Stimulated activated CD4-positive, alpha-beta T cell treated with anti-CD3 and anti-CD28 coated beads, Interleukin-4, amount 100 ng/mL, for 1 hour (primary cell): ENCODE measurements at places on chromosomes 5 and 9.

- DNase-seq = no peak
Observed at GRCh38 chr5:149325166-149325735, 20.0 kb upstream of the GRPEL2 start.

- no peak for DNase-seq
Observed at GRCh38 chr9:87803166-87803565, 77.2 kb downstream of the CTSL start.

DNA sequence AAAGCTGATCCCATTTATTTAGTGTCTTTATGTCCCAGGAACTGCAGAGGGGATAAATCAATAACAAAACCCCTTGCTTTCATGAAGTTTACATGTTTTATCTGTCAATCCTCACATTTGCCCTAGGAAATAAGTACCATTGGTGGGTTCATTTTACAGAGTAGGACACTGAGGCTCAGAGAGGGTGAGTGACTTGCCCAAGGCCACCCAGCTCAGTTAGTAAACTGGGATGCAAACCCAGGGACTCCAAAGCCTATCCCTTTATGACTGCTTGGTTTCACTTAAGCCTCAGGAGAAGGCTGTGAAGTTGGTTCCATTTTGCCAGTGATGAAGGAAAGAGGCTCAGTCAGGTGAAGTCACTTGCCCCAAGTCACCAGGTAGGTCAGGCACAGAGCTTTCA lies 51.9 kb downstream of the SMIM23 start:
- DNase-seq = no peak

DNA sequence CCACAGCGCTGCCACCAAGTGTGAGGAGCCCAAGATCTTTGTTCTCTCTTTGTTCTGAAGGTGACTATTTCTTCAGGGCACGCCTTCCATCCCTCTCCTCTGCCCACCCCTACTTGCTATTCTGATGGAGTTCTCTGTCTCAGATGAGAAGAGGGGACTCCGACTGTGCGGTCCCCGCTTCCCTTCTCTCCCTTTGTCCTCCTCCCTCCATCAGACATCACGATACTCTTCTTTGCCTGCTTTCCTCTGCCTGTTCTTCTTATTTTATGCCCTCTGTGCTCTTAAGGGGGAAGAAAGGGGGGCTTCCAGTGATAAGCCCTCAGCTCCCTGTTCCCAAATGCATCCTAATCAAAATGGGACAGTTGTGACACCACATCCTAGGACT lies 307.8 kb downstream of the RAB3C start:
- no peak for DNase-seq

DNA sequence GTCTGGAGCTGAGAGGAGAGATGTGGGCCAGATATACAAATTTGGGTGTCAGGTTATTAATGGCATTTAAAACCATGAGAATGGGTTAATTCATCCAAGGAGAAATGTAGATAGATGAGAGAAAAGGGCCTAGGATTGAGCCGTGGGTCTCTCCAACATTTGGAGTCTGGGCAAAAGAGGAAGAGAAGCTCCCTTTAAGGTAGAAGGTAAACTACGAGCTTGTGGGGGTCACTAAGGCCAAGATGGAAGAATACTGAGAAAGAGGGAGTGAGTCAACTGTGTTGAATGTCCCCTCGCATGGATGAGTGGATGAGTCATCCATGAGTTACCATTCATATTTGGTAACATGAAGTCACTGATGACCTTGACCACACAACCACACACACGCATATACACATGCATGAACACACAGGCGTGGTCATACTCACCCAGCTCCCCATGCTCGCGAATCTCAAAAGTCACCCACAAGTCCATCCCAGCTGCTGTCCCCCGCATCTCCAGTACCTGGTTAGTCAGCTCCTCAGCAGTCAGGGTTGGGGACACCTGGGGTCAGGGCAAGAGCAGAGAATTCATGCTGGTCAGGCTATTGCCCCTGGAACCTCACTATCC lies 6.8 kb upstream of the FCHSD1 start:
- no peak for DNase-seq

GRCh38 chr9:134871697-134872340 lies 8.8 kb upstream of the FCN2 start:
- DNase-seq = no peak

DNA sequence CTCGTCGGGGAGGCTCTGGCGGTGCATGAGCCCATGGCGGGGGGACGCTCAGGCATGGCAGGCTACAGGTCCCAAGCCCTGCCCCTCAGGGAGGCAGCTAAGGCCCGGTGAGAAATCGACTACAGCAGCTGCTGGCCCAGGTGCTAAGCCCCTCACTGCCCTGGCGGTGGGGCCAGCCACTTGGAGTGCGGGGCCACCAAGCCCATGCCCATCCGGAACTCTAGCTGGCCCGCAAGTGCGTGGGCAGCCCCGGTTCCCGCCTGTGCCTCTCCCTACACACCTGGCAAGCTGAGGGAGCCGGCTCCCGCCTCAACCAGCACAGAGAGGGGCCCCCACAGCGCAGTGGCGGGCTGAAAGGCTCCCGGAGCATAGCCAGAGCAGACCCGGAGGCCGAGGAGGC lies 1896.9 kb upstream of the CDH6 start:
- no peak for DNase-seq

- DNase-seq = no peak
Observed at GRCh38 chr5:160042671-160043070, 33.7 kb downstream of the TTC1 start.

DNA sequence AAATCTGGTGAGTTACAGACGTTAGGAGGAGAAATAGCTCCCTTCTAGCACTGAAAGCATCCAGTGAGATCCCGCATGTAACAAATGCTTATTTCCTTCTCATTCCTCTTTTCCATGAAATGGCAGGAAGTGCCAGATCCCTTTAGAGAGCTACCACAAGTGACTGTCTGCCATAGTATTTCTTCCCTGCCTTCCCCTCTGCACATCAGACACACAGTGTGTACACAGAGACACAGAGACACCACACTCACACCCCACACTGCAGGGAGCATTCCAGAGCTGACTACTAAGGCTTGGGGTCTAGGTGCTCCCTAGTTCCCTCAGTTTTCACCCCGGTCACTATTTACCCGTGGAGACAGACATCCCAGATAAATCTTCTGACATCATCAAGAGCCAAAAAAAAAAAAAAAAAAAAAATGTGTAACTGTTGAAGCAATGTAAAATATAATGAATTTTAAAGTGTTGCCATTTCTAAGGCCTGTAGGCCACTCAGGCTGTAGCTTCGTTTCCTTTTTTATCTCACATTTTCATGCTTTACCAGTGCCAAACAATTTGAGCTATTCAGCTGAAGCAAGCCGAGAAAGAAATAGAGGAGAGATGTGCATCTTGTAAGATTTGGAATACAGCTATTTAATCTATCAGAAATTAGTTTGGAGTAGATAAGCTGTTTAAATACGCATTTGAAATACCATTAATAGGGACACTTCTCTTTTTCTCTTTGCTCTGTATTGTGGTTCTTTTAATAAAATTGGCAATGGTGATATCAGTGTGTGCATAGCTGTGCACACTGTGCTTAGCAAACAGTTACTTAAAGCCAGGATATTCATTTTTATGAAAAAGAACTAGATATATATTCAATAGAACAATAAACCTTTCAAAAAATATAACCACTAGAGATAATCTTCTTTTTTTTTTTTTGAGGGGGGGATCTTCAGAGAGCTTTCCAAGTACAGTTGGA lies 405.5 kb downstream of the PDE4D start:
- no peak for DNase-seq

DNA sequence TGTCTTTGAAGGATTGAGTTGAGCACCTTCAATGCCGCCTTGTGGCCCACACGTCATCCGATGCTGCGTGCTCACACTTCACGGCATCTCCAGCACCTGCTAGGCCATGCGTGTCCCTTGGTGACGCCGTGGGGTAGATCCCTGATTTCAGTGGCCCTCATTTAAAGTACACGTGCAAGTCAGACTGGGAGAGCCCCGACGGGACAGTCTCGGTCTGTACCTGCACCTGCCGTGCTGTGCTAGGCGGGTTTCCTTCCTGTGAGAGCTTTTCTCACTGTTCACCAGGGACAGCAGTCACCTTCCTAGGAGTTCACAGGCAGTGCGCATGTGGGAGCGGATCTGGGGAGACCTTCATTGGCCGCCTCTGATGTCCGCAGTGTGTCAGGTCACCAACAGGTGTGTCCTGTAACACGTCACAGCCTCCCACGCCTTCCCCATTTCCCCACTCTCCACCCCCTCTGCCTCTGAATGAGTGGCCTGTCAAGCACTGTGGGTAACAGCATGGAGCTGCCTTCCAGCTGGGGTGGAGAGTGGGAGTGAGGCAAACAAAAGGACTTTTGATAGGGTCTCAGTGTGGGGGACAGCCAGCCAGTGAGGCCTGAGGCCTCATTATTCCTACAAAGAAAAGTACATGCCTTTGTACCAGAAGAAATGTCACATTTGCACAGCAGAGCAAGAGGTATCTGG lies 236.4 kb downstream of the FANCC start:
- DNase-seq = no peak

GRCh38 chr5:59293700-59294099 lies 599.8 kb downstream of the PDE4D start:
- DNase-seq = no peak

DNA sequence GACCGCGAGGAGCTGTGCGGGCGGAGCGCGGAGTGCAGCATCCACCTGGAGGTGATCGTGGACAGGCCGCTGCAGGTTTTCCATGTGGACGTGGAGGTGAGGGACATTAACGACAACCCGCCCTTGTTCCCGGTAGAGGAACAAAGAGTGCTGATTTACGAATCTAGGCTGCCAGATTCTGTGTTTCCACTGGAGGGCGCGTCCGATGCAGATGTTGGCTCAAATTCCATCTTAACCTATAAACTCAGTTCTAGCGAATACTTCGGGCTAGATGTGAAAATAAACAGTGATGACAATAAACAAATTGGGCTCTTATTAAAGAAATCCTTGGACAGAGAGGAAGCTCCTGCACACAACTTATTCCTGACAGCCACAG lies 590 bp downstream of the PCDHA6 start:
- DNase-seq = no peak

- DNase-seq = no peak
Observed at GRCh38 chr9:106421772-106422171, 441.2 kb upstream of the ZNF462 start.
